SJSA1 (cell line): ENCODE measurements at places on chromosomes 7 and 10.

GRCh38 chr7:158957921-158958491, 101.6 kb downstream of the DYNC2I1 start:
- no peak for DNase-seq

DNA sequence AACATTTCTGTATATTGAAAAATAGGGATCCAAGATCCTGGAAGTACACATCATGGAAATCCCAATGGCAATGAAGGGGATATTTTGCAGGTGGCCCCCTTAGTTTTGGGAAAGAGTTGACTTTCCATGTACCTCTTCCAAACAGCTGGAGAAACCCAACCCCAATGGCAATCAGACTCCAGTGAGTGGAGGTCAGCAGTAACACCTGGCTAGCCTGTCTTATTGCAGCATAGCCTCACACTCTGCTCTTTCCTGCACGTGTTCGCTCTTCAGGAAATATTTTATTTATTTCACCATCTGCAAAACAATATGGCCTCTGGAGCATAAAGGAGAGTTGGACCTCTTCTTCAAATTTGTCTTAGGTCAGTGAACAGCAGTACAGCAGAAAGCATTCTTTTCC, 340.0 kb upstream of the NRP1 start:
- no peak for DNase-seq

GRCh38 chr10:96366508-96366907, 7.7 kb upstream of the OPALIN start:
- DNase-seq = no peak

GRCh38 chr10:12097791-12098190, 29.0 kb downstream of the DHTKD1 start:
- no peak for DNase-seq

GRCh38 chr7:40059057-40059456, 75.4 kb downstream of the MPLKIP start:
- no peak for DNase-seq

DNA sequence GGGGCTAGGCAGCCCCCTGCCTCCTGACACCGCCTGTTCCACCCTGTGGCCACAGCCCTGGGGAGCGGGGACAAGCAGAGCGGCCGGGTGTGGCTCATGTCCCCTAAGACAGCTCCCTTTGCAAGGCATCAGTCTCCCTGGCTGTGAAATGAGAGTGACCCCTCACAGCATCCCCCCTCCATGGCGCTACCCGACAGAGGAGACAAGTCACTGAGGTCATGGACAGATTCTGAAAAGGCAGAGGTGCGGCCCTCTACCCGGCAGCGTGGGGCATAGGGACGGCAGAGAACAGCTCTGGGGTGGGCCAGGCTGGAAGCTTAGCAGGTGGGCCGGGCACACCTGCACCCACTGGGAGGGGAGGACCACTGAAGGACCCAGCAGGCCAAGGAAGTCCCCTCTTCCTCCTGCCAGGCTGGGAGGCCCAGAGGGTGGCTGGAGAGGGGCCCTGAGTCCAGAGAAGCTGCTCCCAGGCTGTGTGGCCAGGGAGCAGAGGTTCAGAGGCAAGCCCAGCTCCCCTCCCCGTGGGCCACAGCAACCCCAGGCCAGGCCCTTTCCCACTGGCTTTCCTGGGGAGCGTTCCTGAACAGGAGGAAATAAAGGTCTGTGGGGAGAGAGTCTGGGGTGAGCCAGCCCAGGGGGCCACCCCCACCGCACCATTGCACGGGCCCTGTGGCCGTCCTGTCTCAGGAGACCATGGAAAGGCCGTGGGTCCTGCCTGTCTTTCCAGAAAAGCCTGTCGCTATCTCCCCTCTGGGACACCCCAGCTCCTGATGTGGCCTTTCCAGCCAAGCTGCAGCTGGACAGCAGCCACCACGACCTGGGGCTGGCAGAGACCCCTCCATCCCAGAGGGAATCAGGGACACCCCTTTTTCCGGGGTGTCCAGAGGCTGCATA, 1.7 kb downstream of the ADAP1 start:
- no peak for DNase-seq

GRCh38 chr10:72074574-72075375, 13.6 kb downstream of the SPOCK2 start:
- no peak for DNase-seq

DNA sequence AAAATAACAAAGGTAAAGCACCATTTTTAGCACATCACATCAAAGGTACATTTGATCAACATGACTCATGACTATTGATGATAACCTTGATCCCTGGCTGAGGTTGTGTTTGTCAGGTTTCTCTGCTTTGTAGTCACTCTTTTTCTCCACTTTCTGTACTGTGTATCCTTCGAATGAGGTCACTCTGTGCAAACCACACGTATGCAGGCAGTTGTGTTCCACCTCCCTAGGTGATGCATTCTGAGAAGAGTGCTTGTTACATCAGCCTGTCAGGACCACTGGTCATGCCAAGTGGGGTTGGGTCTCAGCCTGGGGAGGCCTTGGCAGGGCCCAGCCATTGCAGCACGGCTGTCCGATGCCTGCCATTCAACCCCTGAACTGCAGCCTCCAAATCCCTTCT, 62.8 kb upstream of the GJD4 start:
- DNase-seq = no peak

GRCh38 chr7:66356277-66356721, 151.2 kb downstream of the TPST1 start:
- DNase-seq = peak; percentile 70

DNA sequence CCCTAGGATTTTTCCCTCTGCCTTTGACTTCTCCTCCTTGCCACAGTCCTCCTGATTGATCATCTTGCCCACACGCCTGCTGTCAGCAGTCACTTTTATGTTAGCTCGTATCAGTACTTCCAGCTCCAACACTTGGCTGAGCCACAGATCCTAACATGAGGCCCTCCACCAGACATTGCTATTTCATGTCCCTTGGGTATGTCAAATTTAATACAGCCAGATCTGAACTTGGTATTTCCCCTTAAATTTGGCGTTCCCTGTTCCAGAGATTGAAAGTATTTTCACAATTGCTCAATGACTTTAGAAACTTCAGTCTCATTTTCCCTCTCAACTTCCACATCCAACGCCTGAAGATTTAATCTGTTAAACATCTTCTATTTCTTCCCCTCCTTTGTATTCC, 140.4 kb downstream of the RNLS start:
- no peak for DNase-seq

- DNase-seq = no peak
Observed at GRCh38 chr10:31152421-31153135, 120.9 kb upstream of the ZNF438 start.

DNA sequence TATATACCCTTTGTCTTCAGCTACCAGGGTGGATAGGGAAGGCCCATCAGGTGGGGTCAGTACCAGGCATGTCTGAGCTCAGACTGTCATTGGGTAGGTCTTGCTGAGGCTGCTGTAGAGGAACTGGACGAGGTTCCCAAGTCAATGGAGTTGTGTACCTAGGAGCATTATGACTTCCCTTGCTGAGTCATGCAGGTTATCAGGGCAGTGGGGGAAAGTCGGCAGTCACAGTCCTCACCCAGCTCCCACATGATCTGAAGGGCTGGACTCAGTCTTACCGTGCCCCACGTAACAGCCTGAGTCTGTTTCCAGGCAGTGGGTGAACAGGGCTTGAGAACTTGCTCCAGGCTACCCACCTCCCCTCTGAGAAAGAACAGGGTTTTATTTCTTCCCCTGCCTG, 260.8 kb upstream of the COBL start:
- DNase-seq = no peak

DNA sequence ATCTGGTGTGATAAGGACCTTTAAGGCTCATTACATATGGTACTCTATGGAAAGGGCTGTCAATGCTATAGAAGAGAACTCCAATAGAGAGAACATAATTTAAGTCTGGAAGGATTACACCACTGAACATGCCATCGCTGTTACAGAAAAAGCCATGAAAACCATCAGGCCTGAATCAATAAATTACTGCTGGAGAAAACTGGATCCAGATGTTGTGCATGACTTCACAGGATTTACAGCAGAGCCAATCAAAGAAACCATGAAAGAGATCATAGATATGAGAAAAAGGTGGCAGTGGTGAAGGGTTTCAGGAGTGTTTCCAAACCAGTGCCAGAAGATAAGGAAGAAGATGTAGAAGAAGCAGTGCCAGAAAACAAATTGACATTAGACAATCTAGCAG, 18.9 kb upstream of the GPR22 start:
- DNase-seq = no peak

DNA sequence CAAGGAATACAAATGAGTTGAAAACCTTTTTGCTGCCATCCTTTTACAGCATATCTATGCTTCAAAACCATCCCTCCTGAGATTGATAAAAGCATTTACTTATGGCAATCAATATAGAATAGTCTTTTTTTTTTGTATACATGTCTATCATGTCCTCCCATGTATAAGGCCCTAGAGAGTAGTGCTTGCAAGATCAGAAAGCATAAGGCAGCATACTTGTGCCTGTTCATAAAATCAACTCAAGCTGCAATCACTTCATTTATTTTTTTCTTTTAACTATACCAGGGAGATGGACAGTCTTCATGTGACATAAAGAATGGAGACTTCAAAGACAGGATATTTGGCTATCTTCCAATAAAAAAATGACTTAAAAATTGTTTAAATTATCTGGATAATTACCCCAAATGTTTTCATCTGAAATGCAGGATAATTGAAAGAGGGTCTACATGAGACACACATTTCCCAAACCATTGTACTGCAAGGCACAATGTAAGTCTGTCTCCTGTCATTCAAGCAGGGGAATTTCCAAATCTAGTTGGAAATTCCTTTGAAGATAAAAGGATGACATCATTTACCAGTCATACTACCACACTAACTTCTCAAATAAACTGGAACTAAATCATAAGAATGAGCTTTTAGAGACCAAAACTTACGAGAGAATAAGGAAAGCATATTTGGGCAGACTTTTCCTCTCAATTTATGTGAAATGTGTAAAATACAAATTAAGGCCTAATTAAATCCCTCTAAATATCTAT, 22.5 kb downstream of the LRRN3 start:
- DNase-seq = no peak

- DNase-seq = no peak
Observed at GRCh38 chr10:609868-610545, 79.5 kb downstream of the DIP2C start.

GRCh38 chr7:47498229-47499056, 83.5 kb downstream of the TNS3 start:
- DNase-seq = no peak

- no peak for DNase-seq
Observed at GRCh38 chr7:124667312-124668153, 98.1 kb downstream of the GPR37 start.

GRCh38 chr7:151327659-151328058, 14.0 kb upstream of the NUB1 start:
- peak; percentile 8 for DNase-seq

GRCh38 chr7:31814187-31814586, 127.2 kb downstream of the PPP1R17 start:
- no peak for DNase-seq

- DNase-seq = no peak
Observed at GRCh38 chr7:25261545-25262140, 33.4 kb upstream of the NPVF start.

GRCh38 chr7:18685971-18686370, 190.4 kb downstream of the HDAC9 start:
- DNase-seq = no peak

GRCh38 chr7:22677680-22678079, 49.3 kb upstream of the IL6 start:
- DNase-seq = no peak

GRCh38 chr10:110512461-110513187, 14.9 kb downstream of the DUSP5 start:
- peak; percentile 67 for DNase-seq

GRCh38 chr10:126156012-126156411, 232.3 kb downstream of the ADAM12 start:
- DNase-seq = no peak

- DNase-seq = no peak
Observed at GRCh38 chr7:223861-224260, 31.5 kb downstream of the FAM20C start.

DNA sequence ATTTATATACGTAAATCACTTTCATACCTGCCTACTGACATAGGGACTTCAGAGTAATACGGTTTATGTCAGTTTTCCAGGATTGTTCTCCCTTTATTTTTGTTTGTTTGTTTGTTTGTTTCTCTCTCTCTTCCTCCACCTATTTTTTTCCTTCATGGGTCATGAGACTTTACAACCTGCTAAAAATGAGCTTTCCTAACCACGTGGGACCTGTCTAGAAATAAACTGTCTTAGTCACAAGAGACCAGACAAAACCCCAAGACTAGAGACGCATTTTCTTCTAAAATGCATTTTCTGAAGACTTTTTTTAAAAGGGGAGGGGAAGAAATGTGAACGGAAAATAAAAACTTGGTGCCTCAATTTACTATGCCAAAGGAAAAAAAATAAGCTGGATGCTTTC, 41.1 kb upstream of the FIGNL1 start:
- DNase-seq = no peak

GRCh38 chr10:123149568-123150270, 1.8 kb downstream of the HMX2 start:
- DNase-seq = no peak

GRCh38 chr7:108299251-108299973, 156.8 kb downstream of the NRCAM start:
- DNase-seq = no peak

DNA sequence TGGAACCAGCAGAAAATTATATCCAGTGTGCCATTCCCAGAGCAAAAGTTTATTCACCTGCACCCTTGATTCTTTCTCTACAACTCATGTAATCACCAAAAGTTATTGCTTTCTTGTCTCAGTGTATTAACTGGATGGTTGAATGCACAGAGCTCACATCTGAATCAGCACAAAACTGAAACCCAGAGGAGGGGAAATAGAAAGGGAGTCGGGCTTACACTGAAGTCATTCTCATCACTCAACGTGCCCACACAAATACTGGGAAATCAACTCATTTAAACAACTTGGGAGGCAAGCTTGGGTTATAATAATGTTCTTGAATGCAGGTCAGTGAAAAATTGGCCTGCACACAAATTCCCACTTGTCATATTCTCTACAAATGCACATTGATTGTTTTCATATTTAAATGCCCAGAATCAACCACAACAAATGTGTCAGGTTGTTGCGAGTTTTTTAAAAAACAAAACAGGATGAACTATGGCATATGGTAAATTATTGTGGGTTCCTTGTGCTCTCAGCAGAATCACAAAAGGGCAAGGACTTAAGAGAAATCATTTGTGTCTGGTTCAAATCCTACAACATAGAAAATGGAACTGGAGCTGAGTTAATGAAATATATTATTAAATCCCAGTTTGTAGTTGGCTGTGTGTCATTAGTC, 125.9 kb upstream of the NOBOX start:
- DNase-seq = no peak

DNA sequence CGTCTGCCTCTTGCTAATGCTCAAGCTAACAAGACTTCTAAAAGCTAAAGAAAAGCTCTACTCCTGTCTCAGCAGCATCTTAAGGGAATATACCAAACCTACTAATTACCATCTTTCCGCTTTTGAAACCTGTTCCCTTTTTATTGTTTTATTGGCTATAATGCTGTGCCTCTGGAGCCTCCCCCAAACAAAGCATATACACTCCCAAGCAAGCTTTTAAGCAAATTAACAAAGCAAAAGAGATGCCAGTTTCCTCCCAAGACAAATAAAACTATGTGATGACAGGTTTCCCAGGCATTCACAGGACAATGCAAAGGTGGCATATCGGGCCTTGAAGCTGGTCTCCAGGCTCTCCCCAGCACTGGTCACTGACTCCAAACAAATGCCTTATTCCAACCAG, 52.9 kb downstream of the SLC37A3 start:
- DNase-seq = no peak
